ENCODE measurements at places on chromosomes 3 and 15. TPM values are rescaled to one million over a fixed set of nuclear protein-coding genes. Genes with fewer than 3 reads are reported as not detected.

ANKRD34C gene
- total RNA-seq, result not detected

TRH gene
- not detected for total RNA-seq

CLCN2 gene
- 8.2 TPM for total RNA-seq

CLRN1 gene
- not detected for total RNA-seq

IQGAP1 gene
- 446 TPM for total RNA-seq

CFAP92 gene
- total RNA-seq, result 0.26 TPM

CCR9 gene
- total RNA-seq, result not detected

TMOD3 gene
- 69.4 TPM for total RNA-seq

CFAP100 gene
- not detected for total RNA-seq

C3orf70 gene
- 0.05 TPM for total RNA-seq

SEC62 gene
- total RNA-seq, result 86.6 TPM

ACP3 gene
- total RNA-seq, result 0.75 TPM

ZPLD1 gene
- total RNA-seq, result not detected

QARS1 gene
- 280 TPM for total RNA-seq

ZMYND10 gene
- 6.3 TPM for total RNA-seq

GOLGA8M gene
- total RNA-seq, result 11.7 TPM

ESYT3 gene
- not detected for total RNA-seq

TMC3 gene
- total RNA-seq, result not detected

RTP1 gene
- not detected for total RNA-seq

CCDC32 gene
- total RNA-seq, result 37.4 TPM

DUOXA2 gene
- total RNA-seq, result not detected

CAMK2N2 gene
- total RNA-seq, result not detected

FLNB gene
- 26.6 TPM for total RNA-seq

CDC25A gene
- 0.72 TPM for total RNA-seq

CKMT1A gene
- not detected for total RNA-seq

MLH1 gene
- 27.3 TPM for total RNA-seq

Measured in natural killer cell (primary cell).